Activated CD4-positive, alpha-beta T cell treated with anti-CD3 and anti-CD28 coated beads for 36 hours (primary cell): ENCODE measurements at places on chromosomes 3 and 15. TPM values are rescaled to one million over a fixed set of nuclear protein-coding genes. Genes with fewer than 3 reads are reported as not detected.

DNA sequence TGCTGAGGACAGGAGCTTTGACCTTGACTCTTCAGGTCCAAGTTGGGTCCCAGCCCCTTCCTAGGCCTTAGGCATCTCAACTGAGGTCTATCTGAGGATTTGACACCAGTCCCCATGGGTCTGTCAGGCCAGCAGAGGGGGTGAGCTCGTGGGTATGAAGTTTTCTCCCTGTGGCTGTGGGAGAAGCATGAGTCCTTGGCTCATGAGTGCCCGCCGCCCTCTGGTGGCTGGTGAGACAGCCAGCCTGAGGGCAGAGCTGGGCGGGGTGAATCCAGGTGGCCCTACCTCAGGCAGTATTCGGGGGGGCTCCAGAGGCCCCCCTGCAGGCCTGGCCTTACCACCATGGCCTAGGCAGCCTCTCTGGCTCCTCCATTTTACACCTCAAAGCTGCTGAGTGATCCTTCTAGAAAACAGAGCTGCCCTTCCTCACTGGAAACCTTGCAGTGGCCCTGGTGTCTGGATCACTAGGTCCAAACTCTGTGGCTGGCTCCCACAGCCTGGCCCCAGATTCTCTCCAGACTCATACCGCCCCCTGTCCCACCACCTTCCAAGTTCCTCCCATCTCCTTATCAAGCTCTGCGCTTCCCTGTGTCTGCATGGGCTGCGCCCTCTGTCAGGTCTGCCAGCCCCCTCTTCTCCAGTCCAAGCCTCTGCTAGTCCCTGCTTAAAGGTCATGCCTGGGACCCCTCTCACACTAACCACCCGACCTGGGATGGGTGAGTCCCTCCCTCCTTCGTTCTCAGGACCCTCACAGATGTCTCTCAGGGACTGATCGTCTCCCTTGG is 16.1 kb downstream of the SH2D7 start:
- DNase-seq = peak; percentile 92

- DNase-seq = no peak
Measured at GRCh38 chr3:154598166-154598565, 168.2 kb upstream of the GPR149 start.

The TEX55 gene
- not detected for total RNA-seq

DNA sequence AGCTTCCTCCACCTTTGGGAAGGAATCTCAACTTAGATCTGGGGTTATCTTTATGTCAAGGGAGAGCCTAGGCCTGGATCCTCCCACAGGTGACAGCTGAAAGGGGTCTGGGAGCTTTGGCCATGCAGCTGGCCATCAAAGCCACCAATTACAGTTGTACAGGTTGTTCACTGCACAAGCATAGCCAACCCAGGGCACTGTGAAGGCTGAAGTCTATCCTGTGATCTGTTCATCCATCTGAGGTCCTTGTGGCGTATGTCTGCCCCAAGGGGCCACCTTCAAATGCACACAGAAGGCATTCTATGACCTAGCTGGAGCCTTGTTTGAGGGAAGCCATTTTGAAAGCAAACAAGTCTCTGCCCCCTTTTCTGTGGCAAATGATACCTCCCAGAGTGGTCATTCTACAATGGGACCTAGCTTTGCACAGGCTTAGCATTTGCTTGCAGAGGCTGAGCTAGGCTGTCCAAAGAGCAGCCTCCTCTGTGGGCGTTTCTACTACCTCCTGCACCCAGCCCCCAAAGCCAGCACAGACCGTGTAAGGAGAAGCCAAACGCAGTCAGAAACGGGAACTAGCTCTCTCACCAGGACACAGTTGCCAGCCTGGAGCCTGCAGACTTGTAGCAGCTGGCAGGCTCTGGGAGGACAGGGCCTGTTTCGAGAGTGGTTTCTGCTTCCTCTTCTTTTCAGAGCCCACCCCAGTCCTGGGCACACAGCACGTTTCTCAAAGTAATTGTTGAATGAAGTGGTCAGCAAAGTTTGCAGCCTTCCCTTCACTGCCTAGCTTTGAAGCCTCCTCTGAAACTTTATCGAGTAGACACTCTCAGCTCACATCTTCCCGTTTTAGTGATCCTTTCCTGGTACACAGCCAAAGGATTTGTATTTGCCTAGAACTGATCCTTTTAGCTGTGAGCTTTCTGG is 157.3 kb upstream of the SMAD3 start:
- DNase-seq = no peak

The TRANK1 gene
- total RNA-seq = 12.0 TPM

The UBE2Q2 gene
- 15.1 TPM for total RNA-seq

The CDHR4 gene
- total RNA-seq = not detected

DNA sequence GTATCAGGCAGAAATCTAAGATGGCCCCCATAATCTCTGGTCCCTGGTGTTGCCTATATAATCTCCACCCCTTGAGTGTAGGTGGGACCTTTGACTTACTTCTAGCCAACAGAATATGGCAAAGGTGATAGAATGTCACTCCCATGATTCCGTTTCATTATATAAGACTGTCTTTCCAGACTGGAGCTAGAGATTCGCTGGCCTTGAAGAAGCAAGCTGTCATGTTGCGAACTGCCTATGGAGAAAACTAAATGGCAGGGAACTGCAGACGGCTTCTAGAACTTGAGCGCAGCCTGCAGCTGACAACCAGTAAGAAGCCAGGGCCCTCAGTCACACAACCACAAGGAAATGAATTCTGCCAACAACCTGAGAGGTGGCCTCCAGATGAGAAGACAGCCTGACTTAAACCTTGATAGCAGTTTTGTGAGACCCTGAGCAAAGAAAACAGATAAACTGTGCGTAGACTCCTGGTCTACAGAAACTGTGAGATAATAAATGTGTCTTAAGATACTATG is 2.2 kb upstream of the KPNA1 start:
- no peak for DNase-seq
